Fibroblast of skin of right biceps (primary cell): ENCODE measurements at places on chromosomes 2 and 18.

GRCh38 chr2:151766437-151767153 lies 32.3 kb upstream of the NEB start:
- peak; percentile 18 for DNase-seq

DNA sequence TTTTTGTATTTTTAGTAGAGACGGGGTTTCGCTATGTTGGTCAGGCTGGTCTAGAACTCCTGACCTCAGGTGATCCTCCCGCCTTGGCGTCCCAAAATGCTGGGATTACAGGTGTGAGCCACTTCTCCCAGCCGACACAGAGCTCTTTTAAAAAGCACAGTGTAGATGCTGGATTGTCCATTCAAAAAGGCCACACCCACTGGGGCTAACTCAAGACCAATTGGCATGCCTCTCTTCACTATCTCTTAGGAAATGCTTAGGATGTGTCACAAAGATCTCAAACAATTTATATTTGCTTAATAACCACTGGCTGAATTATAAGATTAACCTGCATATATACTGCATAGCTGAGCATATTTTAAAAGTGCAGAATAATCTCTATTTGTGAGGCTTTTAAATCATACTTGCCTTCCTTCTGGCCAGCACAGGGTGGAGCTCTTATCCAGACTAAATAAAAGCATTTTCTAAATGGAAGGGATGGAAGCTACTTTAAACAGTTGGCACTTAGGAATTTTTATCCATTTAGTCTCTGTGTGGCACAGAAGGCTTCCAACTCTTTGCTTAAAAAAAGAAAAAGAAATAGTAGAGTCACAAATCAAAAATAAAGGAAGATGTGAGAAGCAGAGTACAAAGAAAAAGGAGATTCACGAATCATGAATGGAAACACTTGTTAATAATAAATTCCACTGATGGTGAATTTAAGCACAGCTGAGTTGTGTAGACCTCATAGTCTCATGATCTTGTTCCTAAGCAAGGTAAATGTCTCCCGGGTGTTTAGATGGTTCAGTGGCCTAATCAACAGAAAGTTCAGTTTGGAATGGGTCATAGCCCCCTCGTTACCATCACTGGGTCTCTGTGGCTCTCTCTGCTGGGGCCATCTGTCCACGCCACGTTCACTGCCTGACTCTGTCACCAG lies 22.4 kb downstream of the CRYGD start:
- DNase-seq = no peak

- DNase-seq = no peak
Observed at GRCh38 chr2:142878031-142878678, 691 bp downstream of the KYNU start.

DNA sequence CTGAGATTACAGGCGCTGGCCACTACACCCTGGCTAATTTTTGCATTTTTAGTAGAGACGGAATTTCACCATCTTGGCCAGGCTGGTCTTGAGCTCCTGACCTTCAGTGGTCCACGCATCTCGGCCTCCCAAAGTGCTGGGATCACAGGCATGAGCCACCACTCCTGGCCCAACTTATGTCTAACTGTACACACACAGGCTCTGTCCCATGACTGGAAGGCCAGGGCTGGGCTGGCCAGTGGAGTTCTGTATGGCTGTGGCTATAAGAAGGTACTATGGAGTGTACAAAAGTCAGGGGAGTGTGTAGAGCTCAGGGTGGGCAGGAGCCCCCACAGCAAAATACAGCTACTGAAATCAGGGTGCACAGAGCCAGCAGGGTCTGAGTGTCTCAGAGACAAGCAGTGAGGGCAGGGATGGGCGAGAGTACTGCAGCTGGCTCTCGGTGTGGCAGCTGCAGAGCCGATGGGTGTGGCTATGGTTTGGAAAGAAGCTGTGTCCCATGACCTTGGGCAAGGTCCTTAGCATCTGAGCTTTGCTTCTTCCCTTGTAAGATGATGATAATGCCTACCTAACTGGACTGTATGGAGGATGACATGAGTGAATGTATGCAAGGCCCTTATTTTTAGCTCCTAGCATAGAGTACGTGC lies 10.4 kb upstream of the MSGN1 start:
- DNase-seq = no peak

DNA sequence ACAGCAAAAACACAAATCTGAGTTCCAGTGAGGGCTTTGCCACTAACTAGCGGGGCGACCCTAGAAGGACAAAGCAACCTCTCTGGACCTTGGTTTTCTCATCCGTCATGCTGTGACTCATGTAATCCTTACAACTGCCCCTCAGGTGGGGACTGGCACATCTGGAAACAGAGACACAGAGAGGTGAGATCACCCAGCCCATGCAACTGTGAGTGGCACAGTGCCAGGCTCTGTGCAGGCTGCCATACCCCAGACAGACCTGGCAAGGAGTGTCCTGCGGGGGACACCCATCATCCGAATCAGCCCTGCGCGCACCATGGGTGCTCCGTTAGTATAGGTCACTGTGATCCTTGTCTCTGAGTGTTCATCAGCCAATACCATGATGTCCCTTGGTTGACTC lies 198.3 kb downstream of the SMAD7 start:
- DNase-seq = no peak

DNA sequence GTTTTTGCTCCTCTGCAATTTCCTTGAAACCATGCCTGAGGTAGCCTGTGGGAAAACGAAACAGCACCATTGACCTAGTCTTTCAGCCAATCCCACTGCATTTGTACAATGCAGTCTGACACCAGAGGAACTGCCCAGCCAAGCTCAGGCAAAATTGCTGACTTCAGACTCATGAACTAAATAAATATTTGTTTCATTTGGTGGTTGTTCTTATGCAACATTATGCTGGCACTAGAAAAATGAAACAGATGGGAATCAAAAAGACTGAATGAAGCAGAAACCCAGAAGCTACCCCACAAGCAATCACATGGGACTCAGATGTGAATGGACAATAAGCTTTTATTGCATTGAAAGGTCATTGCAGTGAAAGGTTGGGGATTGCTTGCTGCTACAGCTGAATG lies 1.7 kb downstream of the NAT8 start:
- no peak for DNase-seq

GRCh38 chr2:43101751-43102150 lies 124.7 kb downstream of the ZFP36L2 start:
- no peak for DNase-seq

GRCh38 chr2:222319586-222320435 lies 21.0 kb upstream of the PAX3 start:
- no peak for DNase-seq

DNA sequence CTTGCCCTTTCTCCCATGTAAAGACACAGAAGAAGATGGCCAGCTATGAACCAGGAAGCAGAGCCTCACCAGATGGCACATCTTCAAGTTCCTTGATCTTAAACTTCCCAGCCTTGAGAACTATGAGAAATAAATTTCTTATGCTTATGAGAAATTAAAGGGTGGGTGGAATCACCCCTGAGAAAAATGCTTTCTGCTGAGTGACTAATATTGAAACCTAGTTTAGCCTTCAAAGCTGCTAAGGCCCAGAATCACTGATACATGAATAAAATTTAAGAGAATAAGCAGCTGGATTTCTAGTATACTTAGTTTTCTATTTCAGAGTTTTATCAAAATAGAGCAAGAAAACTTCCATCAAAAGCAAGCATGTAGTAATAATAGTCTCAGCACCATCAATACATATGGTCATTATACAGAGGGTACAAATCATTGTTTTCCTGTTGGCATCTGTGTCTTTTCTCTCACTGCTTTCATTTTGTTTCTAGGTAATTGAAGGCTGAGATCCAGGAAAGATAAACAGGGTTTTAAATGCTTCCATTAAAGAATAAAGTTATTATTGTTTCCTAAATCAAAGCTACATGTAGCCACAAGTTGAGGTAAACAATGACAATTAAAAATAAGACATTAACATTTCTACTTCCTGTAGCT lies 53.3 kb upstream of the COL5A2 start:
- peak; percentile 16 for DNase-seq

GRCh38 chr2:27489498-27490397 lies at the start of gene IFT172:
TSS of gene IFT172 (minus strand) at chr2:27489743. CDS start at chr2:27489653, 90 bp downstream.
- DNase-seq = peak; percentile 98

- DNase-seq = peak; percentile 6
Observed at GRCh38 chr2:136117909-136118818, at the start of gene CXCR4. TSS of gene CXCR4 (minus strand) at chr2:136118149. CDS start at chr2:136118060, 89 bp downstream.

DNA sequence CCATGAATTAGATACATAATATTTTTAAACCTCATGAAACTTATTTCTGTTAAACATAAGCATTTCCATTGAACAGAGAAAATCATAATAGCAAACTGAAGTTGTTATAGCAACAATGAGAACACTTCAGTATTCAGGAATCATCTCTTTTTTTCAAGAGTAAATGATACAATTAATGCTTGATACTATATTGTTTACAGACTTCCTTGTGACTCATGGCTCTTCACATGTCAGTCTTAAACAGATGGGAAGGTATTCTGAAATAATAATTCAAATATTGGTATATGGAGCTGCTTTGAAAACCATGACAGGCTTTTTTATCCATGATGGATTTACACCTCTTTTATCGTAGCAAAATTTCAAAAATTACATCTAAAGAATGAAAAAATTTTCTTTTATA lies 226.5 kb upstream of the RBMS1 start:
- DNase-seq = no peak

DNA sequence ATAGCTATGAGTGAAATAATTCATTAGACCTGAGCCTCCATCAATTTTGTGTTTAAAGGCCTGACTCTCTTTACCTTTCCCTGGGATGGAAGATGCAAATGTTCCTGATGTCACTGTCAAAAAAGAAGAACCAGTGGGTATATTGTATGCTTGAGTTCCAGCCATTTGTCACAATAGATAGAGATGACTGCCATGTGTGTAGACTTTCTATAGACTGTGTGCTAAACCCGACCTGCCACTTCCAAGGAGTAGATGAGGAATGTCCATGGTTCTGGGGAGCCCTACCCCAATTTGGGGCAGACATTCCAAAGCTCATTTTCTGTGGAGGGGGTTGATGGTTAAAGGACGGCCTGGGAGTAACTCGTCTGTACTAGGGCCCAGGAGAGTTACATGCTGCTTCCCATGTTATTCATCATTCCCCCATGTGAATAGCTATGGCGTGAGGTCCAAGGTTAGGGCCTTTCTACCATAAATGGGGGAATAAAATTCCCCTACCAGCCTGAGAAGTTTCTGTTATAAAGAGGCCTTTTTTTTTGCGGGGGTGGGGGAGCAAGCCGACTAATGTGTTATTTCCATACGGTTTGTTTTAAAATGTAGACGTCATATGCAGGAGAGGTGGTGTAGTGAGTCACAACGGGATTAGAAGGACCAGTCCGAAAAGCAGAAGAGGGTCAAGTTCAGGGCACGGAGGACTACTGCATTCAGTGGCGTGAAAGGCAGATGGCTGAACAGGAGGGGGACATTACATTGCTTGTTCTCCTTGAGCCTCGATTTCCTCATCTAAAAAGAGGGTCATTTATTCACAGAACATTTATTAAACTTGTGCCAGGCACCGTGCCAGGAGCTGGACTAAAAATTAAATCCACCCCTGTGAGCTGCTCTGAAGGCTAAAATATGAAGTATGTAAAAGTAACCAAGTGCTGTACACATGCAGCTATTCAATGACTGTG lies 24.0 kb downstream of the IL1B start:
- peak; percentile 93 for DNase-seq

DNA sequence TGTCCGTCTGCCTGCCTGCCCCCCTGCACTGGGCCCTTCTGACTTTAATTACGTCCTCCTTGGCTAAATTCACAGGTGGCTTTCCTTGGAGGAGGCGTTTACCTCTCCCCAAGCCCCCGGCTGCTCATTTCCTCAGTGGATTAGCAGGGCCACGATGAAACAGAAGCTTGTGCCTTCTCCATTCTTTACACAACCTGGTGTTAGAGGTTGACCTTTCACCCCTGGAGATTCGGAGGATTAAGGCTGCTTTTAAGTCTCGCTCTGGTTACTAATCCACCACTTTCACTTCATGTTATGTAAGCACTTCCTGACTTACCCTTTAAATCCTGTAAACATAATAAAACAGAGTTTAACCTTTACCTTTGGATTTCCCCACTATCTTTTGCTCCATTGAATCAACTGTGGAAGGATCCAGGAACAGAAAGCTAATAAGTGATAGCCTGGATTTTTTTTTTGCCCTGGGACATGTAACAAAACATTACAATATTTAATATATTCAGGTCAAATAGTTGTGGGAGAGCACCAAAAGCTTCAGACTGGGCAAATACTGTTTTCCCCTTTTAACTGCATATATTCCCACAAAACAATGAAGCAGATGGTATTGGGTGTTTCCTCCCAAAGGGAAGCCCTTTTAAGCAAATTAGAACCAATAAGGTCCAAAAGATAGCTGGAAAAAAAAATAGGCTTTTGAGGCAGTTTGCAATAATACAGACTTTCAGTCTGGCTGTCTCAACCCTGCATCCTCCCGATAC lies 370.2 kb downstream of the EN1 start:
- DNase-seq = no peak

- DNase-seq = no peak
Observed at GRCh38 chr2:161842736-161843433, 218.7 kb downstream of the SLC4A10 start.

DNA sequence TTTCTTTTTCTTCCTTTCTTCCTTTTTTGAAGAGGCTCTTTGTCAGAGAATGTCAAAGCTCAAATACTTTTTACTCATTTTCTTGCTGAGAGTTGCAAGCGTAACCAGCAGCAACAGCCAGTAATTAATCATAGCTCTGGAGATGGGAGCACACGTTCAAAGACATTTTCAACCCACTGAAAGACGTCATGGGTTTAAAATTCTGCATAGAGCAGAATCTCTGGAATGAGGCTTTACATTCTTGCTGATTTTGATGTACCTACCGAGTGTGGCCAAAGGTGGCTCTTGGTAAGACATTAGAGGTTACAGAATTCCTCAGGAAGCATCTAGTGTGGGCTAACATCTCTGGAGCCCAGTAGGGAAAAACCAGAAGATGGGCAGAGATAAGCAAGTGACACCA lies 292.5 kb downstream of the MTX2 start:
- peak; percentile 93 for DNase-seq

GRCh38 chr18:23943104-23943503 lies 71.5 kb upstream of the TTC39C start:
- no peak for DNase-seq

GRCh38 chr18:60671021-60671420 lies 298.4 kb upstream of the MC4R start:
- no peak for DNase-seq

DNA sequence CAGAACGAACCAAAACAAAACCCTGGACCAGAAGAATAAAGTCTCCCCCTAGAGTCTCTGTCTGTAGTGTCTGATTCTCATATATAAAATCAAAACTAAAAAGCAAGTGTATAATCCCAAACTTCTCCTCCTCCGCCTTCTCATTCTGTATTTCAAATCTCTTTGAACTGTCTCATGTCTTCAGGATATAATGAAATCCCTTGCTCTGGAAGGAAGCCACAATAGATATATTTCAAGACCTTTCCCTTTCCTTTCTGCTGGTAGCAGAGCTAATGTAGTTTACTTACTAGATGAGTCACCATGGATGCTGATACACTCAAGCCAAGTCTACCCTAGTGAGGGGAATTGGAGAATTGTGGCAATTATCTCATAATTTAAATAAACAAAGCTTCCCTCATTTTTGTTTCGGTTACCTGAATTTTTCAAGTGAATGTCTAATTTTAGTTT lies 33.5 kb upstream of the CCDC93 start:
- DNase-seq = peak; percentile 75

GRCh38 chr18:35481960-35482366 lies 15.8 kb downstream of the INO80C start:
- DNase-seq = no peak
